ENCODE measurements at places on chromosomes 7 and 10.
A peak's percentile ranks its signal among the peaks of the same experiment; 100 is the strongest.

GRCh38 chr7:25995216-25995615, 156.8 kb upstream of the NFE2L3 start:
- no peak for DNase-seq

GRCh38 chr10:97333601-97334369, 744 bp downstream of the FRAT2 start:
- DNase-seq: peak; percentile 40

DNA sequence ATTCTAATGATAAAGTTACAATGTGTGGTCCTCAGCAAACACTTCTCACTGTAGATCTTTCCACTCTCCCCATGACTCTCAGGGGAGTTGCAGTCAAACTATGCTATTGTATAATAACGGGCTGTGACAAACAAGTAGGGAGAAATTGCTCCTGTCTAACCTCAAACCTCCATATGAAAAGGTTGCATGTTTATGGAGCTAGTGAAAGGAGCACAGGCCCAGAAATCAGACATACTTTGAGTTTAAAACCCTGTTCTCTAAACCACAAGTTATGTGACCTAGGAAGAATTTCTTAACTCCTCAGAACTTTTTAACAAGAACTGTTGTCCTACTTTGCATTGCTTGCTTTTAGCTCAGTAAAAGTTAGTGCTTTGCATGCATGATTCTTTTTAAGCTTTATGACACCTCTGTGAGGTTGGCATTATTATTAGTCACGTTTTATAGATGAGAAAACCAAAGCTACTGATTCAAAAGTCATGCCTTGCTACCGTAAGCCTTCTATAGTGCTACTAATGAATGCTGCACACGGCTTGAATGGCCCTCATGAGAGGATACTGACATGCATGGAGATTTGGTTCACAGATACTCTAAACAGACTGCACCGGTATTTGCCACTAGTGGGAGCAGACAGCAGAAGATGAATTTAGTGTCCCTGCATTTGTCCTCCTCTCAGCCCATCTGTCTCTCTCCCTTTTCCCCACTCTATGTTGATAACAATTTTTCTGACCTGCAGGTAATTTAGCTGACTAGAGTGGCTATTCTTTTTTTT, 129.5 kb upstream of the PCGF5 start:
- DNase-seq: no peak

DNA sequence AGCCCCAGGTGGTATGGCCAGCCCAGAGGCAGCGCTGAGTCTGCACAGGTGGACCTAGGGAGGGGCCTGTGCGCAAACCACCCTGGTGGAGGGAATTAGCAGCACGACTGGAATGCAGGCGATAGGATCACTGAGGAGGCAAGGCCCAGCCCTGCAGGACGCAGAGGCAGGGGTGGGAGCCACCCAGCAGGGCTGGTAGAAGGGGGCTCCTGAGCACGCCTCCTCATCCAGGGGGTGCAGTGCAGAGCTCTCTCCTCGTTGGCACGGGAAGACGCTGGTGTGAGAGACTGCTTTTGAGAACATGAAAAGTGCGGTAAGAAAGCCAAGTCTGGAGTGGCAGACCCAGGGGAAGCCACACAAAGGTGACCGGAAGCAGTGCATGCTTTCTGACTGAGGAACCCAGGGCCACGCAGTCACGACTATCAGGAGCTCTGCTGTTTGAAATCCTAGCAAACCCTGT, 6.0 kb downstream of the FXYD4 start:
- DNase-seq: peak; percentile 22

DNA sequence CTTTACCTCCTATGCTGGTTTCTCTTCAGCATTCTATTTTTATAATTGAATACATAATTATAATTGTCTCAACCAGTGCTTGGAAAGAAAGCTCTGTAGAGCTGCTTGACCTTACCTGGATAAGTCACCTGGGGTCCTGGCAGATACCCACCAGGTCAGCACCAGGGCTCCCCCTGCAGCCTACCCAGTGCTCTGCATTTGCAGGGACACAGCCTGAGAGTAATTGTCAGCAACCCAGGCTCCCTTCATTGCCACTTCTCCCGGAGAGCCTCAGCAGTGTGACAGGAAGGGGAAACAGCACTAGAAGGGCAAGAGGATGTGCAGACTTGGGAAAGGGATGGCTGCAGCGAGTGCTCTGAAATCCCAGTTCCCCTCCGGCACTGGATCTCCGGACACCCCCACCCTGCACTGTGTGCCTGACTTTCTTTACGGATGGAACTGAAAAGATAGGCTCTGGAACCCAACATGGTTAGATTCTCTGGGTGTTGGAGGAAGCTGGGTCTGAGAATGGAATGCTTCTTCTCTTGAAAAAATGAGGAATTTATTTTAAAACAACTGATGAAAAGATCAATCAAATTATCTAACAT, 11.4 kb upstream of the PAX4 start:
- no peak for DNase-seq

DNA sequence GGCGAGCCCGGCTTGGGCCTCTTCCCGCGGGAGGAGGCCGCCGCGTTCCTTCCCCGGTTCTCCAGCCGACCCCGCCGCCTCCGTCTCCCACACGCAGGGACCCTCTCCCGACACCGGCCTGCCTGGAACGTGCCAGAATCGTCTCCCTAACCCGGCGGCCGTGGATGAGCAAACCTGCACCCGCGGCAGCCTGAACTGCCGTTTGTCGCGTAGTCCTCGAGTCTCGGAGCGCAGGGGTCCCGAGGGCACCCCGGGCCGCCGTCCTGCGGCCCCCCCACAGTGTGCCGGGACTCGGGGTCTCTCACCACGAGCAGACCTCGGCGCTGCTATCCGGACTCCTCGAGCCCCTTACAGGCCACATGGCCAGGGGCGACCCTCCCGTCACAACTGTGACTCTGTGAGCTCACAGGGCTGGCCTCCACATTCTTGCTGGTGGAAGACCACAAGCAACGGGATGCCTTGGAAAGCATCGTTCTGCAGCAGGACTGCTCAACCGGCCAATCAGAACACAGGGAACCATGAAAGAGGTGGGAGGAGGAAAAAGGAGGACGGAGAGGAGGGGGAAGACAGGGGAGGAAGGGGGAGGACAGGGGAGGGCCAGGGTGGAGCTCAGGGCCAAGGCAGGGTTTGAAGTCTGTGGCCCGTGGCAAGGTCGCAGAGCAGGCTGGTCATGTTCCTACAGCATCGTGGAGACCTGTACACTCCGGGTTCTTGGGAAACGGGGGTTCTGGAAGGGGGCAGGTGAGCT, 276.9 kb downstream of the DNAJB6 start:
- no peak for DNase-seq

- DNase-seq: no peak
Measured at GRCh38 chr7:148912758-148913541, 28.9 kb upstream of the EZH2 start.

DNA sequence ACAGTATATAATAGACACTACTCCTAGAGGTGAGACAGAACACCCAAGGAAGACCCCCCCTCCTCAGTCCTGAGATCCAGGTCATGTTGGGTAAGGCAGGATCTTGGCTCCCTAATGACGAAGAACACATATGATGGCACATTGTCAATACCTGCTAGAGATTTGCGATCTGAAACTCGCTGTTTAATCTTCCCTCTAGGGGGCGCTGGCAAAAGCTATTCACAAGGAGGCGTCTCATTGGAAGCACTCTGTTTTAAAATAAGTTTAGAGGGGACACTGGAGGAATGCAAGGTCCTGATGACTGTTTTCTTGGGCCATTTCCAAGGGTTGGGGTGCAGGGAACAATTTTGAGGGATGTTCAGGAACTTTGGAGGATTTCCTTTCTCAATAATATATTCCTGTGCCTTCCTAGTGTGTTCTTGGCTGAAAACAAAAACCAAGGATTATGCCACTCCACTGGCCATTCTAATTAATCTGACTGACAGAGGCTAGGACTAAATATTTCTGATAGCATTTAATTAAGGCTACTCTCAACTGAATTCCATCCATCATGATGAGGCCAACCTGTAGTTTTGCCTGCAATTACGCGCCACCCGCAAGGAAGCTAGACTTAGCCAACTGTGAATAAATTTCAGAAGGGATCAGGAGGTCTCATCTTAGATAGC, 1013.8 kb upstream of the MBL2 start:
- DNase-seq: no peak

DNA sequence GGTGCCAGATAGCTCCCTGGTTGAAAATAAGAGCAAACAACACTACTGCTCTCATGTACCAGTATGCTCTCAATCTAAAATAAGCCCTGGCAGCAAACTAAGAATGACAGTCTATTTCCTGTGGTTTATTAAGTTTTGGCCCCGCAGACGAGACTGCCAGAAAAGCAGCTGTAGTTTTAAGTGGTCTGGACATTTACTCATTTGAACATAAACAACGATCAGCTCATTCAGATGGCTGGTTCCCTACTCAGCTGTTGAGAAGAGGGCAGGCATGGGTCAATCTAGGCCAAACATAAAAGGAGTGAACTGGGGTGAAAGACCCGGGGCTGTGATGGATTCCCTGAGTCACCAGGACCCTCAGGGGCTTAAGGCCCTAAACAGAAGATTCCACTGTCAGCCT, 4.5 kb downstream of the TRIL start:
- no peak for DNase-seq

DNA sequence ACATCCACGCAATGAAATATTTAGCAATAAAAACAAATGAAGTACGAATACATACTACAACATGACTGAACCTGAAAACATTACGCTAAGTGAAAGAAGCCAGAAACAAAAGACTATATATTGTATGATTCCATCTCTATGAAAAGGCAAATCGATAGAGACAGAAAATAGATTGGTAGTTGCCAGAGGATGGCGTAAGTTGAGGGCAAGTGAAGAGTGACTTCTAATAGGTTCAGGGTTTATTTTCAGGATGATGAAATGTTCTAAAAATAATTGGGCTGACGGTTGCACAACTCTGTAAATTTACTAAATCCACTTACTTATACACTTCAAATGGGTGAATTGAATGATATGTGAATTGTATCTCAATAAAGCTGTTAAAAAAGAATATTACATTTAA, 39.5 kb upstream of the TECTB start:
- DNase-seq: no peak

DNA sequence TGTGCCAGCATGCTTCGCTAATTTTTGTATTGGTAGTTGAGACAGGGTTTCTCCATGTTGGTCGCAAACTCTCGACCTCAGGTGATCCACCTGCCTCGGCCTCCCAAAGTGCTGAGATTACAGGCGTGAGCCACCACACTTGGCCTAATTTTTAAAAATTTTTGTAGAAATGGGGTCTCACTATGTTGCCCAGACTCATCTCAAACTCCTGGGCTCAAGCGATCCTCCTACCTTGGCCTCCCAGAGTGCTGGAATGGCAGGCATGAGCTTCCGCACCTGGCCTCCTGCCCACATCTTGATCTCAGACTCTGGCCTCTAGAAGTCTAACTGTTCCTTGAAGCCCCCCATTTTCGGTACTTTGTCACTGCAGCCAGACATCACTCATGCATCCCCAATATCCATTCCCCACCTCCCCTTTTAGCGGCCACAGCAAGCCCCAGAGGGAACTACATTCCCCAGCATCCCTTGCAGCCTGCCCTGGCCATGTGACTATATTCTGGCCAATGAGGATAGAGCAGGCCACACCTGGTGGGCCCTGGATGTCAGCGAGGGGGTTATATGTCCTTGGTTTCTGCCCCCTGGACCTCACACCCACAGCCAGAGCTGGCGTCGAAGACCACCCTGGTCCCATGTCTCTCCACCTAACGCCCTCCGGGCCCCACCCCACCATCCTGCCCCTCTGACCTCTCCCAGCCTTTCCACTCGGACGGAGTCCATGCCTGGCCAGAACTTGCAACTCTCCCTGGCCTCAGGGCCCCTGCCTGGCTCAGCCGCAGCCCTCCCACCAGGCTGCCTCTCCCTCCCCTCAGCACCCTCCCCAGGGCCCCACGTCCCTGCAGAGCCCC, 33.8 kb downstream of the MICALL2 start:
- no peak for DNase-seq

DNA sequence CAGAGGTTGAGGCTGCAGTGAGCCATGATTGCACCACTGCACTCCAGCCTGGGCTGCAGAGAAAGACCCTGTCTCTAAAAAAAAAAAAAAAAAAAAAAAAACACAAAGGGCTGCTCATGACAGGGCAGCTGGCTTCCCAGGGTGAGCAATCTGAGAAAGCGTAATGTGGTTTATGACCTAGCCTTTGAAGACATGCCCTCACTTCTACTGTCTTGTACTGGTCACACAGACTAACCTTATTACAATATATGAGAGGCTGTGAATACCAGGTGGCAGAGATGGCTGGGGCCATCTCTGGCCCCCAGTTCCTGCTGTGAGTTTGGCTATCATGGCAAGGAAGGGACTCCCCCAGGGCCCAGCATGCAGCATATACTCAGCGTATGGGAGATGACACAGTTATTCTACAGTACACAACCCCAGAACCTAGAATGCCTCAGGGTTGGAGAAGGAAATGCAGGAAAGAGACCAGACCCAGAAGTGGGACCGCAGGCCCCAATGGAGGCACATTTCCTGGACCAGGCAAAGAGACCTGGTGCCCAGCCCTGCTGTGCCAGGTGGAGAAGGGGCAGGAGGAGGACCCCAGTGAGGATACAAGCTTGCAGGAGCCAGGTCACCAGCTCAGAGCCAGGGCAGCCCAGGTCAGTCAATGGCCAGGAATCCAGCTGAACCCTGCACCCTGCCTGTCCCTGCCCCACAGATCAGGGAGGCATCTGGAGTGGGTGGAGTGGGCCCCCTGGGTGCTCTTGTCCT, 26.3 kb downstream of the NPTX2 start:
- DNase-seq: no peak

DNA sequence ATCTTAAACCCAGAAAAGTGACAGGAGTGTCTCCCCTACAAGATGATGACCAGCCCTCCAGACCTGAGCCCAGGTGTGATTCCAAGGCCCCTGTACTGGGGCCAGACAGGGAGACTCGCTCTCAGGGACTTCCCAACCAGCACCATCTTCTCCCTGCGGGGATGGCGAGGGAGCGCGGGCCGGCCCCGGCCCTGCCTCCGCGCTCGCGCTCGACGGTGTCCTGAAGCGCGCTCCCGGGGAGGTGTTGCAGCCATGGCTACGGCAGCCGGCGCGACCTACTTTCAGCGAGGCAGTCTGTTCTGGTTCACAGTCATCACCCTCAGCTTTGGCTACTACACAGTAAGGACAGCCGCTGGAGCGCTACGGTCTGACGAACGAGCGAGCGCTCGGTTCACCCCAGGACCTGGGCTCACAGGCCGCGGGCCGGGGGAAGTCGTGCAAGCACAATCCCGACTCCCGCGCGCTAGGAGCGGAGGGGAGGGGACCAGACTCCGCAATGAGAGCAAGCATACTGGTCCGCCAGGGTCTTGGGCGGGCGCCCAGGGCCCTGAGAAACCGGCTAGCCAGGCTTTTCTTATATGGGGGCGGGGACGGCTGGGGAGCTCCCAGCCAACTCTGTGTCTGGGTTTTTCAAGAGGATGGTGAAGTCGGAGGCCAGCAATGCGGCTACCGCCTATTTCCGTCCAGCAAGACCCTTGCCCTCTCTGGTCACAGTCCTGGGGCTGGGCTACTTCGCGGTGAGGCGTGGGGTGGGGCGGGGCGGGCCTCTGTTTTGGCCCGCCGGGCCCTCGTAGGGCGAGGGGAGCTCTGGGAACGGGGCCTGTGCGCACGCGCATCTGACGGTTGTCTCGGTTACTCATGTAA, at the start of gene TMEM254:
TMEM254 (plus strand) TSS at position 218 of the 864 bp plus-strand sequence; CDS start at position 253, 35 bp downstream.
- DNase-seq: peak; percentile 93
